ENCODE measurements at places on chromosomes 4 and X.

GRCh38 chr4:10123227-10124101 lies 6.9 kb upstream of the WDR1 start:
- no peak for DNase-seq

DNA sequence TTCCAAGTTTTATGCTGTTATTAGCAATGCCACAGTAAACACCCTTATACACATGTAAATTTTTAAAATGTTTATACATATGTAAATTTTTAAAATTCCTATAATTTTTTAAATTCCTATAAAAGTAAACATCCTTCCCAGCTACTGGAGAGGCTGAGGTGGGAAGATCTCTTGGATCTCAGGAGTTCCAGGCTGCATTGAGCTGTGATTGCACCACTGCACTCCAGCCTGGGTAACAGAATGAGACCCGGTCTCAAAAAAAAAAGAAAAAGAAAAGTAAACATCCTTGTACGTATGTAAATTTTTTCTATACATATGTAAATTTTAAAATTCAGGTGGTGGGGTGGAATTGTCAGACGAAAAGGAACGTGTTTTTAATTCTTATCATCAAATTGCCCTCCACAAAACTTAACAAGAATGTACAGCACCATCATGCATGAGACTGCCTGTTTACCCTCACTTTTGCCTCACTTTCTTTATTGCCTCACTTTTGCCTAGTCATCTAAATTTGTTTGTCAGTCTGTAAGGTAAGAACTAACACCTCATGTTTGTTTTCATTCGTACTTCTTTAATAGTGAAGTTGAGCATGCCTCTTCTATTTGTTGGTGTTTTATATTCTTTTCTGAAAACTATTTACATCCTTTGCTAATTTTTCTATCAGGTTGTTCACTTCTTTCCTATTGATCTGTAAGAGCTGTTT lies 8.0 kb downstream of the SLC7A3 start:
- DNase-seq = no peak

GRCh38 chr4:159881158-159881557 lies 778.3 kb downstream of the RAPGEF2 start:
- no peak for DNase-seq

DNA sequence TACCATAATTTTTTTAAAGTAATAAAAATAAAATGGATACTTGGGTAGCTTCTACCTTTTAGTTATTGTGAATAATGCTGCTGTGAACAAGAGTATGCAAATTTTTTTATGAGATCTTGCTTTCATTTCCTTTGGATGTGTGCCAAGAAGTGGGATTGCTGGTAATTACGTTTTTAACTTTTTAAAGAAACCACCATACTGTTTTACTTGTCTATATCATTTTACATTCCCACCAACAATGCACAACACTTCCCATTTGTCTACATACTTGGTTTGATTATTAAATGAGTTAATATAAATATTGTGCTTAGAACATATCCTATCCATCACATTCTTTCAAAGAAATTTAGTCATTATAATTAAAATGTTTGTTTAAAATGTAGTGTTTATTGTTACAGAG lies 3.9 kb upstream of the SULT1B1 start:
- DNase-seq = no peak

DNA sequence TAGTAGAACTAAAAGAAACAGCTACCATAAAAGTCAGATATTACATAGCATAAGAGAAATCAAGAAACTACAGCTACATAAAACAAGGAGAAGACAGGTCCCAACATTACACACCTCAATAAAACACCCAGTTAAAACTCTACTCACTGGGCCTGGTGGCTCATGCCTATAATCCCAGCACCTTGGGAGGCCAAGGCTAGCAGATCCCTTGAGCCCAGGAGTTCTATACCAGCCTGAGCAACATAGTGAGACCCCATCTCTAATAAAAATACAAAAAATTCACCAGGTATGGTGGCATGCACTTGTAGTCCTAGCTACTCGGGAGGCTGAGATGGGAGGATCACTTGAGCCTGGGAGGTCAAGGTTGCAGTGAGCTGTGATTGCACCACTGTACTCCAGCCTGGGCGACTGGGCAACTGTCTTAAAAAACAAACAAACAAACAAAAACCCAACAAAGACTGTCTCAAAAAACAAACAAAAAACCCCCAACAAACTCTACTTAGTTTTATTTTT lies 15.2 kb upstream of the TXLNG start:
- no peak for DNase-seq

DNA sequence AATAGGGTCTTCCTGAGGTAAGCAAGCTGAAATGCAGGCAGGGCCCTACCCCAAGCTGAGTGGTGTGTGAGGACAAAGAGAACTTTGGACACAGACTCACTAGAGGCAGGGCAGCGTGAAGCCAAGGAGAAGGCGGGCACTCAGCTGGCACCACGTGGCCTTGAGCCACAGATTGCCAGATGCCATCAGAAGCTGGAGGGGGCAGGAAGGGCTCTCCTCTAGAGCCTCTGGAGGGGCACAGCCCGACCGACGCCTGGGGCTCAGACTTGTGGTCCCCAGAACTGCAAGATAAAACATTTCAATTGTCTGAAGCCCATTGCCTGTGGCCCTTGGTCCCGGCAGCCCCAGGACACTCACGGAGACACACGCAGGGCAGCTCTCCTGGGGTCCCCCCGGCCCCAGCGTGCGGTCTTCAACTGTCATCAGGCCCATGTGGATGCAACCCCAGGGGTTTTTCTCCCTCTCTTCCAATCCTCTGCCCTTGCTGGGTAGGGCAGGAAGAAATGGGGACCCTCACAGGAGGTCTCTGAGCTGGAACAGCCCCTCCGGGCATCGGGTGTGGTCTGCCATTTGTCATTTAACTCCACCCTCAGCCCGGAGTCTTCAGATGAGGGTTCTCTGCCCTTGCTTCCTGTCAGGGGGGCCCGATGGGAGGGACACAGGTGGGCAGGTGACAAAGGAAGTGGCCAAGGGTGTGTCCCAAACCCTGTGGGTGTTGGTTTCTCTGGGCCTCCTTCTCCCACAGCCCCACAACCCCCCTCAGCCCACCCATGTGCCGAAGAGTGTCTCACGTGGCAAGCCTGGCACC lies 22.2 kb downstream of the HMX1 start:
- no peak for DNase-seq

- DNase-seq = no peak
Measured at GRCh38 chrX:150845091-150845490, 53.4 kb downstream of the CD99L2 start.

GRCh38 chrX:48989483-48989882 lies 12.6 kb downstream of the GRIPAP1 start:
- DNase-seq = no peak

DNA sequence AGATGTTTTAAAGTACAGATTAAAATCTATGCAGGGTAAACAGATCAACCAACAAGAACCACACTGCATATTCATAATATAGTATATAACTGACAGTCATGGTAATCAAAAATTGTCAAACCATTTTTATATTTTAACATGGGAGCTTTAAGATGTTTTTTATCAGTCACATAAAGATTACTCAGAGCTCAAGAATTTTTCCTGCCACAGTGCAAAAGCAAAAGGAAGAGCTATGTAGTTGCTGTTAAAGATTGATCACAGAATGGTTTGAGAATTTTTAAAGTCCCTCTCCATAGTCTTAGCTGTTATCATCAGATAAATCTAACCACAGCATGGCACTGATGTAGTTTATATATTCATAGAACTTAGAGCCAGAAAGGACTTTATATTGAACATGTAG lies 8.5 kb downstream of the RAB9B start:
- no peak for DNase-seq
